ENCODE measurements at places on chromosomes 13 and 19. TPM values are rescaled to one million over a fixed set of nuclear protein-coding genes. Genes with fewer than 3 reads are reported as not detected.

DNA sequence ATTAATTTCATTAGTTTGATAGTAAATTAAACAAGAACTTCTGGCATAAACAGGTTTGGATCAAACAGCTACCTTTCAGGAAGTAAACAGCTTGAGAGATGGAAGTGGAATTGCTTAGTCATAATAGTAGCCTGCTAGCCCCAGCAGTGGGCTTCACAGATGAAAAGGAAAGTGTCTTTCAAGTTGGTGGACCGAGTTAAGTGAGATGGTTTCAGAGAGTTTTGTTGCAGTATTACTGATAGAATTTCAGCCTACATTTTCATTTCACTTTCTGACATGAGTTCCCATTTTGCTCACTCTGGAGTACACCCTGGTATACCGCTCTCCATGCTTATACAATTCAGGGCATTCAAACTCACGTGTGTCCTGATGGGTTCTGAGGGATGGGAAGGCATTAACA is 2.0 kb upstream of the PTOV1 start:
- no peak for DNase-seq

- DNase-seq: no peak
Measured at GRCh38 chr13:35697186-35697730, 220.8 kb upstream of the MAB21L1 start.

- no peak for DNase-seq
Measured at GRCh38 chr13:23699271-23699670, 129.1 kb downstream of the TNFRSF19 start.

GRCh38 chr19:3142292-3142670 is 6.4 kb downstream of the GNA15 start:
- DNase-seq: peak; percentile 87

DNA sequence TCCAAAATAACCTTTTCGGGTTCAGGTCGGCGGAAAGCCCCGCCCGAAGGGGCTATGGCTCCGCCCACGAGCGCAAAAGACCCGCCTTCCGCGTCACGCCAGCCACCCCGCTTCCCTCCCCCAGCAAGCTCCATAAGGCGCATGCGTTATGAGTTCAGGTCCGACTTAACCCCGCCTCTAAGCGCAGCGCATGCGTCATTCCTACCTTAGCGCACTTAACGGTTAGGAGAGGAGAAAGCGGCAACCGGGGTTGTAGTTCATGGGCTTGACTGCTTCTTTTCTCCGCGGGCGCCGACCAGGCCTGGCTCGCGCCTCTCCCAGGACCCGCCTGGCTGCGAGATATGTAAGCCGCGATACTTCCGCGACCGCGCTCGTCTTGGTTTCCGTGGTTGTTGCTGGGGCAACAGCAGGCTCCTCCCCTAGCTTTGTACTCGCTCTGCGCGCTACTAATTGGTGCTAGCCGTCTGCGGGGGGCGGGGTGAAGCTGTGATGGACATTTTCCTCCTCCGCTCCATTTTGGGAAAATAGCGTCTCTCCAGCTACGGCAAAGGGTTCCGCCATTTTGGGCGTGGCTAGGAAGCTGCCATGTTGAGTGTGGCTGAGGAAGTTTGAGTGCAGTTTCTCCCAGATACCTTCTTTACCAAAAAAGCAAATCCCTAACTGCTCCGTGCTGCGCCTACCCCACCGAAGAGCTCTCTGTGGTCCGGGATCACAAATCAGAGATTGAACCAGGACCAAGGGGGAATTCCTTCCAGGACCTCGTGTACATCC is at the start of gene B9D2:
Gene B9D2, minus strand, starts transcription at position 397 of the 771 bp plus-strand sequence. CDS start 630 bp downstream, outside the sequence.
- peak; percentile 98 for DNase-seq

GRCh38 chr19:47323872-47324271 is 8.1 kb upstream of the C5AR2 start:
- no peak for DNase-seq

- DNase-seq: no peak
Measured at GRCh38 chr19:55118401-55118991, 1.1 kb upstream of the PPP1R12C start.

Gene PRTN3
- total RNA-seq: not detected

Data from IMR-90 (cell line).